ENCODE measurements at places on chromosomes 11 and 22.

DNA sequence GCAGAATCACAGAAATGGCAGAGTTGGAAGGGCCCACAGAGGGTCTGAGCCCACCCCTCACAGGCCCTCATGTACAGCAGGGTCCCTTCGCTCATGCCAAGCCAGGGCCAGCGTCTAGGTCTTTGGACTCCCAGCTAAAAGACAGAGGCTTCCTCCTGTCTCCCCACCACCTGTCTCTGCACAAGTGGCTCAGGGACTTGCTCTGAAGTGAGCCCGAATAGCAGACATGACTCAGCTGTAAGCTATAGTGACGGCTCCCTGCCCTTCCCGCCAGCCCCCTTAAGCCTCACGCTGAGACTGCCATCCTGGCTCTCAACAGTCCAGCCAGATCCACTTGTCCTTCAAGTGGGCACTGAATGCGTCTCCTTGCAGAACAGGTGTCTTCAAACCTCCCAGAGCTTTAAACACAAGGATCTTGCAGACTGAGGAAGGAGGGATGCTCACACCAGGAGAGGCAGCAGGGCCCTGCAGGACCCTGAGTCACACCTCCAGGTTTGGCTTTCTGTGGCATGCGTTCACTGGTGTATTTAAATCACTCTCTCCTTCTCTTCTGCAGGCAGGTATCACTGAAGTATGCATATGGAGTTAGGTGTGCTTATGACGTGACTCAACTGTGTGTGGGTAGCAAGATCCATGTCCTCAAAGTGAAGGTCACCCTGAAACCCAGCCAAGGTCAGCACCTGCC lies 154.9 kb downstream of the CACNA1I start:
- no peak for DNase-seq

DNA sequence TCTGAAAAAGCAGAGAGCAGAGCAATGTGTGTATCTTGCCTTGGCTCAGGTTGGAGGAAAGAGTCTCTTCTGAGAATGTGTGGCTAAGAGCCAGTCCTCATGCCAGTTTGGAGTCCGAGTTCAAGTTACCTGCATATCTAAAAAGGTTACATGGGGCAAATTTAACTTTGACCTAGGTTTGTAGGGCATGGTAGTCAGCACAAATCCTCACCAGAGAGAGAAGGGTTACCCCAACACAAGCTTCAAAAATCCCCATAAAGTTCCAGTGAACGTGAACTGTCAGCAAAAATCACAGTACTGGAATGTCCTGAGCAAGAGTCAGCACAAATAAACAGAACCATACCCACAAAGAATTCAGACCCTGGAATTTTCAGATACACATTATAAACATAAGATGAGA lies 13.8 kb downstream of the SDHD start:
- no peak for DNase-seq

- no peak for DNase-seq
These were observed 2.4 kb upstream of the SCARF2 start for GRCh38 chr22:20439928-20440575.

DNA sequence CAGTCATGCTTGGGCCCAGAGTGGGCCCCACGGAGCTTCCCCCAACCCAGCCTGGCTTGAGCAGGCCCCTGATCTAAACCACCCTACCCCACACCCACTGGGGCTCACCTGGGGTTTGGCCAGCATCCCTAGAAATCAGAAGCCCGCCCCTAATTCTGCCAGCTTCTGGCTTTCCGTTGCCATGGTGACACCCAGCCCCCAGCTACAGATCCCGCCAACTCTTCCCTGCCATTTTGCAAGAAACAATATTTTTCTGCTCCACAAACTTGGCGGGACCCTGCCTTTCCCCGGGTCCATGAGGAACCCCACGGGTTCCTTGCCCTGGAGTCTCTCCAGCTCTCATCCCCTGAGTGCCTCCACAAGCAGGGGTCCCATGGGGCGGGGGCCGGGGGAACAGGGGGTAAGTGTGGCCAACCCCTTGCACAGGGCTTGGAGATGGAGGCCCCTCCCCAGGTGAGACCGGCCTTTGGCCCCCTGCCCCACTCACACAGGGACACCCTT lies 90.0 kb downstream of the CDKN1C start:
- no peak for DNase-seq

- DNase-seq = no peak
These were observed 118.7 kb upstream of the IGLL5 start for GRCh38 chr22:22768885-22769284.

GRCh38 chr22:45465633-45466032 lies 37.0 kb upstream of the FBLN1 start:
- DNase-seq = no peak

- no peak for DNase-seq
These were observed 114.8 kb upstream of the NAV2 start for GRCh38 chr11:19597876-19598275.

Measured in stimulated activated CD4-positive, alpha-beta T cell treated with anti-CD3 and anti-CD28 coated beads, Interleukin-1b, Interleukin-23, amount 100 ng/mL, for 24 hours (primary cell).